Activated CD4-positive, alpha-beta T cell treated with anti-CD3 and anti-CD28 coated beads, Interleukin-2, Interleukin-6, amounts not matched to agents 100 ng/mL and 50 ng/mL, durations not matched to agents 16 hours and 8 hours (primary cell): ENCODE measurements at places on chromosomes 11 and 22.

GRCh38 chr22:19530751-19531150 is 6.5 kb upstream of the CLDN5 start:
- no peak for DNase-seq

DNA sequence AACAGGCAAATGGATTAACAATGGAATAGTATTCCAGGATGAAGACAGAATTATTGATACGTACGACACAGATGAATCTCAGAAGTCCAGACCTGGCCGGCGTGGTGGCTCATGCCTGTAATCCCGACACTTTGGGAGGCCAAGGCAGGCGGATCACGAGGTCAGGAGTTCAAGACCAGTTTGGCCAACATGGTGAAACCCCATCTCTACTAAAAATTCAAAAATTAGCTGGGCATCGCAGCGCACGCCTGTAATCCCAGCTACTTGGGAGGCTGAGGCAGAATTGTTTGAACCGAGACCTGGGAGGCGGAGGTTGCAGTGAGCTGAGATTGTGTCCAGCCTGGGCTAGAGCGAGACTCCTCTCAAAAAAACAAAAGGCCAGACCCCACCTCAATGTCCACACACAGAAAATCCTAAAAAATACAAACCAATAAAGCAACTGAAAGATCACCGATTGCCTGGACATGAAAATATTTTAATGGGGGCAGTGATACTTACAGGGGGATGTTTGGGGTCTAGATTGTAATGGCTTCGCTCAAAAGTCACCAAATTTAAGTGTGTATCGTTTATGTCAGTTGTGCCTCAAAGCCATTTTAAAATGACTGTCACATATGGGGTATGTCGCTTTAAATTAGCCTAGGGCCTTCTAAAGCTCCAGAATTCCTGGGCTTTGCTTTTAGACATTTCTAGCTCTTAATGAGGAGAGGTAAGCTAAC is 3.8 kb downstream of the RPS25 start:
- DNase-seq: no peak

DNA sequence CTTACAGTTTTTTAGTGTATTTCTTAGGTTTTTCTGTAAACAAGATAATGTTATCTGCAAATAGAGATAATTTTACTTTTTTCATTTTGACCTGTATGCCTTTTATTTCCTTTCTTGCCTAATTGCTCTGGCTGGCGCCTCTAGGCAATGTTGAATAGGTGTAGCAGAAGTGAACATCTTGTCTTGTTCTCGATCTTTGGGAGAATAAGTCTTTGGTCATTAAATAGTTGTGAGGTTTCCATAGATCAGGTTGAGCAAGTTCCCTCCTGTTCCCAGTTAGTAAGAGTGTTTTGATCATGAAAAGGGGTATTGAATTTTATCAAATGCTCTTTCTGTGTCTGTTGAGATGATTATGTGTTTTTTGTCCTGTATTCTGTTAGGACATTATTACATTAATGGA is 24.0 kb downstream of the PIH1D2 start:
- DNase-seq: no peak

DNA sequence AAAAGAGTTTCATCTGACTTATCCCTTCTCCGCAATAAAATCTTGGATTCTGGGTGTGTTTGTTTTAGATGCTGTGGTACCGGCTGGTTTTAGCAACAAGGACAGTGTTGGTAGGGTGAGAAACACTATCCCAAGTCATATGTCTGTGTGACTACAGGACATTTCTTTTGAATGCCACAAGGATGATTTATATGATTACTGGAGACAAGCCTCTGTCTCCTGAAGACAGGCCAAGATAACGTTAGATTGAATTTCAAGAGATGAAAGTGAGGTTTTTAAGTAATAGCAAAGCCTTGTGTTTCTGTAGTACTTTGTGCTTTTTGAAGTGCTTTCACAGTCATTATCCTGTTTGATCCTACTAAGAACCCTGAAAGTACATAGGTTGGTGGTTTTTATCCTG is 101.6 kb downstream of the COMMD9 start:
- no peak for DNase-seq

DNA sequence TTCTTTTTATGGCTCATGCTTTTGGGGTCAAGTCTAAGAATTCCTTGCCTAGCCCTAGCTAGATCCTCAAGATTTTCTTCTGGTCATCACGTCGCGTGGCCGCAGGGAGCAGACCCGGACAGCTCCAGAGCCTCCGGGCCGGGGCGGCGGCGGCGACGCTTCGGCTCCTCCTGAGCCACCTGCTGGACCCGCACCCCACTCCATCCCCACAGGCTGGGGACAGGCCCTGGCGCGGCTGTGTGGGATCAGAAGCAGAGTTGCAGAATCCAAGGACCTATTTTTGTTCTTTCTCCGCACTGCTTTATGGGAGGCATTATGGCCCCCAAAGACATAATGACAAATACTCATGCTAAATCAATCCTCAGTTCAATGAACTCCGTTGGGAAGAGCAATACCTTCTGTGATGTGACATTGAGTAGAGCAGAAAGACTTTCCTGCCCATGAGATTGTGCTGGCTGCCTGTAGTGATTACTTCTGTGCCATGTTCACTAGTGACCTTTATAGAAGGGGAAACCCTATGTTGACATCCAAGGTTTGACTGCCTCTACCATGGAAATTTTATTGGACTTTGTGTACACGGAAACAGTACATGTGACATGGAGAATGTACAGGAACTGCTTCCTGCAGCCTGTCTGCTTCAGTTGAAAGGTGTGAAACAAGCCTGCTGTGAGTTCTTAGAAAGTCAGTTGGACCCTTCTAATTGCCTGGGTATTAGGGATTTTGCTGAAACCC is 12.4 kb upstream of the SCARF2 start:
- DNase-seq: no peak

GRCh38 chr11:2549080-2549479 is 104.3 kb downstream of the KCNQ1 start:
- DNase-seq: no peak

GRCh38 chr11:57787920-57788702 is 26.5 kb downstream of the CTNND1 start:
- no peak for DNase-seq

- DNase-seq: no peak
These were observed 16.5 kb downstream of the RNF141 start for GRCh38 chr11:10524471-10524870.

DNA sequence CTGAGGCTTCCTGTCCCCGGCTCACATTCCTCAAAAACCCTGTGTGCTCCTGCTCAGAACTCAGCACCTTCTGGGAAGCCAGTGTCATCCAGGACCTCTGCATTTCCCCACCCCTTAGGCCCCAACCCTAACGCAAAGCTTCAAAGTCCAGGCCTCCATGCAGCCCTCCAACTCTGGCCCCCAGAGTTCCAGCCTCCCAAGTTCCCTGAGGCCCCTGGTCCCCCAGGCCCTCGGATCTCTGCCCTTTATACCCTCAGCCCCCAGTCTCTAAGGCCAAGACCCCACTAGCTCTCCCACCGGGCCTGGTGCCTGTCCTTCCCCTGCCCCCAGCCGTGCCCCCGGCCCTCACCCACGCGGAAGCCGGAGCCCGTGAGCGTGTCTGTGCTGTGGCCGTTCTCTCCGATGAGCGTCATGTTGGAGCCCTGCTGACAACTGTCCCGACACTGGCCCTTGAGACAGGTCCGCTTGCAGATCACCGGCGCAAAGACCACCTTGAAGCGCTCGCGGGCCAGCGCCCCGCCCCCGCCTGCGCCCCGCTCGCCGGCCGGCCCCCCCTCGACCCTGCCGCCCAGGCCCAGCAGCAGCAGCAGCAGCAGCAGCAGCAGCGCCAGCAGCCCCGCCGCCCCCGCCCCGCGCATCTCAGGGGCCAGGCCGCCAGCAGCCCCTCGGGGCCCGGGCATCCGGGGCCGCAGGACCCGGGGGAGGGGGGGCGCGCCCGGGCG is 718 bp downstream of the LTBP3 start:
- no peak for DNase-seq

GRCh38 chr11:76186776-76187279 is 19.5 kb downstream of the WNT11 start:
- no peak for DNase-seq

DNA sequence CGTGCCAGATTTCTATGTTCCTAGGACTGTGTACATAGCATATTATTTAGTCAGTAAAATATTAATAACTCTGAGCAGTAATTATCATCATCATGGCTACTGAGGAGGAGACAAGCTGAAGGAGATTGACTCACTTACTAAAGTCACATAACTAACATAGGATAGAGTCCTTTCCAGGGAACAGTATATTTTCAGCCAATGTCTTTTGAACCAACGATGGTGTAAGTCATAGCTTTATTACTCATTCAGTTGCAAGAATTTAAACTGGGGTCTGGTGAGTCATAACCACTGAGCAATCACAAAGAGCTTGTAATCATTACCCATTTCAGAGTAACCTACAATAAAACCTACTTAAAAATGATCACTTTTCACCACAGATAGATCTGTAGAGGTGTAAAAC is 1564.8 kb upstream of the TENM4 start:
- peak; percentile 0 for DNase-seq

- no peak for DNase-seq
These were observed 4.5 kb upstream of the TPBGL start for GRCh38 chr11:75236062-75236461.

- no peak for DNase-seq
These were observed 29.3 kb upstream of the MUC5B start for GRCh38 chr11:1193326-1194230.

GRCh38 chr11:57502870-57503269 is 12.6 kb downstream of the SLC43A1 start:
- no peak for DNase-seq
